ENCODE measurements at places on chromosomes 4 and X.

DNA sequence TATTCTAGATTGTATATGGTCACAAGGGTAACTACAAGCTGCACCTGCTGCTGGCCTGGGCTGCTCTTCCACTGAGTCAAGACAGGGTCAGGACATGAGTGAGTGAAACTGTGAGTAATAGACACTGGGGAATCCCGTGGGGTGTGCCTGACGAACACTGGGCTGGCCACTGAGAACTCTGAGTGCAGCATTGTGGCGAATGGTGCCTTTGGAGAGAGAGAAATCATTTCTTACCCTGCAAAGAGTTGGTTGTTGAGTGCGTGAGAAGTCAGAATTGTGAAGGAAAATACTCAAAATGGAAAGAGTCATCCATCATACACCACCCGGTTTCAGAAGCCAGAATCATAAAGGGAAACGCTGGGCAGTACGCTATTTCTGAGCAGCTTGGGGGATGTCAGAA lies 43.1 kb upstream of the LSM6 start:
- no peak for DNase-seq

- no peak for DNase-seq
Measured at GRCh38 chr4:7195141-7195515, 2.8 kb downstream of the SORCS2 start.

DNA sequence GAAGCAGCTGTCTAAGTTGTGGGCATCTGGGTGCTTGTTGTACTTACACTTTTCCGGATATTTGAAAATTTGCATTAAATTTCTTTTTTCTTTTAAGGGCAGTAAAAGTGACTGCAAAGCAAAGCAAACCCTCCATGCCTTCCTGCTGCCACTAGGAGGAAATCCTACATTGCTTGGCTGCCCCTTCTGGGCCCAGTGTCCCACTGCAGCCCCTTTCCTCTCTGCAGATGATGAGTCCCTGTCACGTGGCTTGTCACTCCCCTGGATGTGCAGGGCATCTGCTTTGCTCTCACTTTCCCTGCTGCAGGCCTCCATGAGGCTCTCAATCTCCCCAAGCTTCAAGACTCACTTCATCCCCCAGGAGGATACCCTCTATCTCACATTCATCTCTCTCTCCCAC lies 12.7 kb downstream of the TSR2 start:
- DNase-seq: no peak

DNA sequence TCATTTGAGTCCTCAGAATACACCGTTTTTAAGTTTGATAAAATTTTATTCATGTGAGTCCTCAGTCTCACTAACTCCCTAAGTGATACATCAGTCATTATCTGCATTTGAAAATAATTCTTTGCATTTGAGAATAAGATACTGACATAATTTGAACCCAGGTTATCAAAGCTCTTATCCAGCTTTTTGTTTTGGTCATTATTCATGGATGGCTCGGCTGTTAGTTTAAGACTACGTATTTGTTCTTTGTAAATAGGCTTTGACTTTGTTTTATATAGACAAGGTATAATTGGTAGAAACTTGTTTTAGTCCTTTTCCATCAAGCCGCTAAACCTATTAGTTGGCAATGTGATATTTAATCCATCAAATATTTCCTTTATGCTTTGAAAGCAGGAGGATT lies 7.9 kb downstream of the SPRY1 start:
- DNase-seq: no peak

GRCh38 chr4:40843696-40844095 lies 93.9 kb downstream of the NSUN7 start:
- DNase-seq: no peak

All from activated B cell treated with CpG ODN at 0.5 μM for 24 hours (primary cell).